ENCODE measurements at places on chromosomes 16 and 17.
A peak's percentile ranks its signal among the peaks of the same experiment; 100 is the strongest.

GRCh38 chr17:7413346-7413985 lies 5.8 kb downstream of the NLGN2 start:
- DNase-seq, result no peak

- DNase-seq, result peak; percentile 82
Measured at GRCh38 chr16:2147981-2148671, at the start of gene RAB26. RAB26 (plus strand) TSS chr16:2148625; CDS start chr16:2148784, 159 bp downstream.

- DNase-seq, result no peak
Measured at GRCh38 chr17:68013385-68013784, 17.1 kb upstream of the C17orf58 start.

- no peak for DNase-seq
Measured at GRCh38 chr17:48176471-48176855, 68.9 kb downstream of the SNX11 start.

- no peak for DNase-seq
Measured at GRCh38 chr16:23905027-23905426, 69.2 kb downstream of the PRKCB start.

DNA sequence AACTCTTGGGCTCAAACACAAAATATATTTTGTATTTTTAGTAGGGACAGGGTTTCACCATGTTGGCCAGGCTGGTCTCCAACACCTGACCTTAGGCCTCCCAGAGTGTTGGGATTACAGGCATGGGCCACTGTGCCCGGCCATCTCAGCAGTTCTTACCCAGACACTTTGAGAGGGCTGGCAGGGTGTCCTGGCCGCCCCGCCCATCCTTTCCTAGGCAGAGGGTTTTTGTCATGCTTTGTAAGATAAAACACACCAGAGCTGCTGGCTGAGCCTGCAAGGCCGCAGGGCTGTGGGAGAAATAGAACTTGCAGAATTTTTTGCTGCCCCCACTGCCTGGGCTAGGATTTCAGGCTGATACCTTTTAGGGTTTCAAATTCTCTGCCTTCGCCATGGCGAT lies 8.7 kb downstream of the PPL start:
- DNase-seq, result no peak

- peak; percentile 80 for DNase-seq
Measured at GRCh38 chr16:53775821-53776431, 72.0 kb downstream of the FTO start.

DNA sequence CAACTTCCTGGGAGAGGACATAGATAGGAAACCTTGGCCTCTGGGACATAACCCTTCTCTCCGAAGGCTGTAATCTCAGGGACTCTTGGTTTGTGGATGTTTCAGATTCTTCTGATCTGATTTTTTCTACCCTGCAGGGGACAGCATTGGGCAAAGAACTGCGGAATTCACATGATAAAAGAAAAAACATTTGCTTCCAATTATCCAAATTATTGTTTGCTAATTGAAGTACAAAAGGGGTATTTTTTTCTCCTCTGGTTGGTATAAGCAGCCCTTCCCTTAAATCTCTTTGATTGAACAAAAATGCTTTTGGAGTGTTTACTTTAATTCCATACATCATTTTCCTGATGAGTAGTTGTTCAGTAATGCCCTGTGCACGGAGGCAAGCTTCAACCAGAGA lies 251.7 kb upstream of the IRX3 start:
- no peak for DNase-seq

DNA sequence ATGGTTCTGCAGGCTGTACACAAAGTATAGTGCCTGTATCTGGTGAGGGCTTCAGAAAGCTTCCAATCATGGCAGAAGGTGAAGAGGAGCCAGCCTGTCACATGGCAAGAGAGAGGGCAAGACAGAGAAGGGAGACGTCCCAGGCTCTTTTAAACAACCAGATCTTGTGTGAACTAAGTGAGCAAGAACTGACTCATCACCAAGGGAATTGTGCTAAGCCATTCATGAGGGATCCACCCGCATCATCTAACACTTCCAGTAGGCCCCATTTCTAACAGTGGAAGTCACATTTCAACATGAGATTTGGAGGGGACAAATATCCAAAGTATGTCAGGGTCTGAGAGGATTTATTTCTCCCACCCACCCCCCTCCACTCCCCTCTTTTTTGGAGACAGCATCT lies 56.2 kb upstream of the ELAC2 start:
- DNase-seq, result no peak

- DNase-seq, result no peak
Measured at GRCh38 chr17:67439269-67439668, 62.2 kb downstream of the PITPNC1 start.

- peak; percentile 69 for DNase-seq
Measured at GRCh38 chr17:55348749-55349354, 72.8 kb downstream of the MMD start.

DNA sequence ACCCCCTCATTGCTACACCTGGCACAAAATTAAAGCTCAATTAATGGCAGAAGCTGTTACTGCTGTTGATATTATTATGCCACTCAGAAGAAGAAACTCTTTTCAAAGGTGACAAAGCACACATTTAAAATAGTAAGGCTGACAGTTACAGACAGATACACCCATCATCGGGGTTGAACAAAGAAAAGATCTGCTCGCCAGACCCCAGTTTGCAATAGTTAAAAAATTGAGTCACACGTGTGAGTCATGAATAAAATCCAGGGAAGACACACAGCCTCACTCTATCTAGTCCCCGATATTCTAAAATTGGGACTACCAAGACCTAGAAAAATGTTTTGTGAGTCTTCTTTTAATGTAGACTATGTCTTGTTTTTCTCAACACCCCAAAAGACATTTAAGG lies 330.0 kb upstream of the SOX9 start:
- DNase-seq, result no peak

DNA sequence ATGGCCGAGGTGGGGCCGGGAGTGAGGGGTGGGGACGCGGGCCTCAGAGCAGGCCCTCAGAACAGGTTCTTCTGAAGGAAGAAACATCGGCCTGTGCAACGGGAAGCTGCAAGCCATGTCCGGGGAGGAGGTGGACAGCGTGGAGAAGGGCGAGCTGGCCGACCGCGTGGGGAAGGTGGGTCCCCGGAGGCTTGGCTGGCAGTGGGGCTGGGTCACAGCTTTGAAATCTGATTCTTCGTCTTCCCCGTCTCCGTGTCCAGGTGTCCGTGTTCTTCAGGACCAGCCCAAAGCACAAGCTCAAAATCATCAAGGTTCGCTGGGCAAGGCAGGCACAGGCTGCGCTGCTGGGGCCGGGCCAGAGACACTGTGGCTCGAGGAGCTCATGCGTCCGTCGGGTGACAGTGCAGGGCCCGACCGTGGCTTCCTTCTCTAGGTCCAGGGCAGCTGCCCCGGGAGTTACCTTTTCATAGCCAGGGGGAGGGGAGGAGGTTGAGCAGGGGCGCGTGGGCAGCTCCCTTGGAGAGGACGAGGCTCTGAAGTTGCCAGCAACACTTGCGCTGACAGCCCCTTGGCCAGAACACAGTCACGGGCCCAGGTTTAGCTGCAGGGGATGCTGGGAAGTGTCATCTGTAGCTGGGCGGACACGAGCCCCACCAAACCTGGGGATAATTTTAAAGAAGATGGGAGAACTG lies 51.3 kb downstream of the MEAK7 start:
- no peak for DNase-seq

DNA sequence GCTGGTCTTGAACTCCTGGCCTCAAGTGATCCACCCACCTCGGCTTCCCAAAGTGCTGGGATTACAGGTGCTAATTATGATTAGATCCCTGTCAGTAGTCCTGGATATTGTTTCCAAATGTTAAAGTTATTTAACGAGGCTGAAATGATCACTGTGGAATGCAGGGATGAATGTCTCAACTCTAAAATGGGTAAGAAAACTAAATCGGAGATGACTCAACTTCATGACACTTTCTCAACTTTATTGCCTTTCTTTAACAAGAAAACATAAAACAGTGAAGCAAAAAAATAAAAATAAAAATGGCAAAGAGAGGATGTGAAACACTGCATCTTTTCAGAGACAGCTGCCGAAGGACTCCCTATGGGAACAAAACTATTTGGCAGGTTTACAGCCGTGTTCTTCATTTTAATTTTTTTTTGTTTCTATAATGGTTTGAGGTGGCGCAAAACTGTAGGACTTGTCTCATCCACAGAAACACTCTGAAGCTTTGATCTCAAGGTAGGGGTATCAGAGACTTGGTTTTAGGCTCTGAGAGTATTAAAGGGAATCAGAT lies 382.0 kb downstream of the GRIN2A start:
- DNase-seq, result no peak

DNA sequence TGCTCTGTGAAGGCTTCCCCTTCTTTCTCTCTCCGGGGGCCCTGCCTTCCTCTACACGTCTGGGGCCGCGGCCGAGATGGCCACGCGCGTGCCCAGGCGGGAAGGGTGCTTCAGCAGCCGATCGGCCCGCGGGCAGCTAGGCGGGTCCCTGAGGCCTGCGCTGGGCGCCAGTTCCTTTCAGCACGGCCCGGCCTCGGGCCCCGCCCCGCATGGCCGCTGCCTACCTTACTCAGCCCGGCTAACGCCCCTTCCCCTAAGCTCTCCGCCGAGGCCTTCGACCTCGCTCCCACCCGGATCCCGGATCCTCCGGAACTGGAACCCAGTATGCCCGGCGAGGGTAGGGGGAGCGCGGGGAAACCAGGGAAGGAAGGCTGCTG lies 335 bp downstream of the TMEM11 start:
- no peak for DNase-seq

DNA sequence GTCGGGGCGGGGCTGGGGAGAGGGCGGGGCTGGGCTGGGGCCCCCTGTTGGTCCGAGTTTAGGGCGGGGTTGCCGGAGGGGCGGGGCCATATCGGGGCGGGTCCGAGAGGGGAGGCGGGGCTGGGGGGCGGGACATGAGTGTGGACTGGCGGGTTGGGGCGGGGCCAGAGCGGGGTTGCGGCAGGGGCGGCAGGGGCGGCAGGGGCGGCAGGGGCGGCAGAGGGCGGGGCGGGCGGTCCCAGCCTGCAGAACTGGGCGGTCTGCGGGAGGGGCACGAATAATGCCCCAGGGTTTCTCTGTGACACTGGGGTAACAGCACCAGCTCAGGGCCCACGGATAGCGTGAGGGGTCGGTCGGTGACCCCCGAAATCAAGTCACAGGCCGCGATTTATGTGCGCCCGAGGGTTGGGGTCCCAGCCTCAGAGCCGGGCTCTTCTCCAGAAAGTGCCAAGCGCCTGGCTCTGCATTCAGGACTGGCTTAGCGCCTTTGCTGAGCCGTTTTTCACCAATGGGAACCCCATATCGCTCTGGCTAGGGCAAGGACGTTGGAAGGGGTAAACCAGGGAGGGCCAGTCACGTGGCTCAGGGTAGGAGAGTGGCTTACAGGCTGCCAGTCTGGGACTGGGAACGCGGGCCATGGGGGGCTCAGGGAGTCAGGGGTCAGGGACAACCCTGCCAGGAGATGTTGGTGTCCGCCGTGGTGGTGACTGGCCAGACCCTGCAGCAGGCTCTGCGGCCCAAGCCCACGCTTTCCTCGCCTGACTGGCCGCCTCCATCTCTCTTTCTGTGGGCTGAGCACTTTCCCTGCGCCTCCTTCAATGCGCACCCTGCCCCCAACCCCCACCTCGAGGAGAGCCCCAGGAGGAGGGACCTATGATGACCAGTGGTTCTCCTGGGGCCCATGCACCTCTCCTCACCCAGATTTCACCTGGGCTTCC lies 1.2 kb upstream of the METTL26 start:
- DNase-seq, result peak; percentile 37

DNA sequence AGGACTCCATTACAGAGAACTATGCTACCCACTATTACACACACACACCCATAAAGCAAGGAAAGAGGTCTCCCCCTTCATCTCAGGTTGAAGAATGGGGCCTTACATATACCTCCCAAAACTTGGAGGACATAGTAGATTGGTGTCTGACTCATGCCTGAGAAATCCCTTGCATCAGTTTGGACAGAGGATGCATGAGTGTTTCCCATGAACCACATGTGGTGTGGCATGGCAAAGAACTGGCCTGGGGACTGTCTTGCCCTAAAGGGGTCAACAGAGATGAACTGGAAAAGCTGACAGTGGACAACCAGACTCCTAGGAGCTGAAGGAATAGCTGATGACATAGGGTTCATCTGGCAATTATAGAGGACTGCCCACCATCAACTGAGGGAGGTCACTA lies 54.0 kb downstream of the DYNLRB2 start:
- no peak for DNase-seq

- no peak for DNase-seq
Measured at GRCh38 chr17:12592941-12593340, 72.7 kb upstream of the MYOCD start.

DNA sequence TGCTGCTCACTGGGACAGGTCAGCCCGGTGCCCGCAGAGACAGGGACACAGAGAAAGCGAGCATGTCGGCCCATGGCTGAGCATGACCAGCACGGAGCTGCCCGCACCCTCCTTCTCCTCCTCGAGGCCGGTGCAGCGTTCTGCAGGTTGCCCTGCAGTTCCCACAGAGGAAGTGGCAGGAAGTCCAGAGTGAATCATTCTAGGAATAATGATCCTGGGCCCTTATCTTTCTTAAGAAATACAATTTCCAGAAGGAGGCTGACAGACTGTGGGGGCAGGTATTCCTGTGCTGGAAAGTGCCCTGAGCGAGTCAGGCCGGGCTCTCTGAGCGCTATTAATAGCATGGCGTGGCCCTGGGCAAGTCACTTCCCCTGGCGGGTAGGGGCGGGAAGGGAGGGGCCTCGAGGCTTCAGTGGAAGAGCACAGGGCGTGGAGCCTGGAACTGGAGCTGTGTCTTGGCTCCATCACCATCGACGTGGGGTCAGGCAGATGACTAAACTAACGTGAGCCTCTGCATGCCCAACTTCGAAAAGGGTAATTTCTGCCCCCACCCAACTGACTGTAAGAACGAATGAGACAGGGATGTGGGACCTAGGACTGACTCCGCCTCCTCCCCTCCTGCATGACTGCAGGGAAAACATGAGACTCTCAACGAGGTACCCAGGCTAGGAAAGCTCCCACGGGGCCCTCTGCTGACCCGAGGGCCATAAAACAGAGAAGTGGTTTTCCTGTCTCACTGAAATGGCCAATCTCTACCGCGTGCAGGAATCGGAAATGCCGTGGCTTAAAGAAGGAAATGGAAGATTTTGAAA lies 9.8 kb downstream of the TMEM204 start:
- DNase-seq, result peak; percentile 39

DNA sequence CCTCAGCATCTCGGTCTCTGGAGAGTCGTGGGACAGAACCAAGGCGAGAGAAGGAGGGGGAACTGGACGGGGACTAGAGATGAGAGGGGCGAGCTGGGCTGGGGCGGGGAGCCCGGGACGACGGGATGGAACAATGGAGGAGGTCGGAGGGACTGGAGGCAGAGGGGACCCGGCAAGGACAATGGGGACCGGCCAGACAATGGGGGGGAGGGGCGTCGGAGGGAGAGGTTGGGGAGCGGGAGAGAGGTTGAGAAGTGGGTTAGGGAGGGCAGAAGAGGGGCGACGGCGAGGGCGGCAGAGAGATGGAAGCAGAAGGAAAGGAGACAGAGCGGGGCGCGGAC lies 719 bp downstream of the NGFR start:
- no peak for DNase-seq

- no peak for DNase-seq
Measured at GRCh38 chr16:47363761-47364160, 97.1 kb downstream of the ITFG1 start.

GRCh38 chr16:22307838-22308237 lies 10.6 kb downstream of the POLR3E start:
- DNase-seq, result no peak

DNA sequence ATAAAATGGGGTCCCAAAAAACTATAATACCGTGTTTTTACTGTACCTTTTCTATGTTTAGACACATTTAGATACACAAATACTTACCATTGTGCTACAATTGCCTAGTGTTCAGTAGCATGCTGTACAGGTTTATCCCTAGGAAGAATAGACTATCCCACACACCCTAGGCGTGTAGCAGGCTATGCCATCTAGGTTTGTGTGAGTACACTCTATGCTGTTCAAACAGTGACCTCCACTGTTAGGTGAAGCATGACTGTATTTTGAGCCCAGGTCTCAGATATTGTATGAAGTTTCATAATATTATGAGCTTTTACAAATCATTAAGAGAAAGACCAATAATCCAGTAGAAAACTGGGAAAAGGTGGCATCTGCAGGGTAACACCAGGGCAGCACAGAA lies 23.6 kb downstream of the MILR1 start:
- no peak for DNase-seq

Measured in HepG2 (cell line).